ENCODE measurements at places on chromosomes 1 and 21.

GRCh38 chr21:42614811-42615351 lies 38.5 kb upstream of the PDE9A start:
- peak; percentile 81 for DNase-seq

- DNase-seq: no peak
These were observed 8.6 kb upstream of the RCAN1 start for GRCh38 chr21:34623516-34623915.

DNA sequence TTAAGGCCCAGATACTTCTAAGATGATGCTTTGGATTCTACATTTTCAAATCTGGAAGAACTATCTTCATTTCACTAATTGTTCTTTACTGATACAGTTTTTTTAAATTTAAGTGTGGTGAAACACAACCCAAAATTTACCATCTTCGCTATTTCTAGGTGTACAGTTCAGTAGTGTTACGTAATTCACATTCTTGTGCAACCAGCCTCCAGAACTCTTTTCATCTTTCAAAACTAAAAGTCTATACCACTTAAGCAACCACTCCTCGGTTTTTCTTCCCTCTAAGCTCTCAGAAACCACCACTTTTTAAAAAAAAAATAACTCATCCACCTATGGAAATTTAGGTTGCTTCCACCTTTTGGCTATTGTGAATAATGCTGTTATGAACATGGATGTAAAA lies 220.7 kb downstream of the PDE4B start:
- DNase-seq: no peak

- no peak for DNase-seq
These were observed 237.5 kb downstream of the TTLL7 start for GRCh38 chr1:83761167-83762038.

- no peak for DNase-seq
These were observed 4.4 kb upstream of the ADAMTS1 start for GRCh38 chr21:26849428-26850115.

GRCh38 chr1:111709986-111710385 lies 29.2 kb downstream of the INKA2 start:
- no peak for DNase-seq

- DNase-seq: no peak
These were observed 27.8 kb downstream of the PSEN2 start for GRCh38 chr1:226898246-226898645.

DNA sequence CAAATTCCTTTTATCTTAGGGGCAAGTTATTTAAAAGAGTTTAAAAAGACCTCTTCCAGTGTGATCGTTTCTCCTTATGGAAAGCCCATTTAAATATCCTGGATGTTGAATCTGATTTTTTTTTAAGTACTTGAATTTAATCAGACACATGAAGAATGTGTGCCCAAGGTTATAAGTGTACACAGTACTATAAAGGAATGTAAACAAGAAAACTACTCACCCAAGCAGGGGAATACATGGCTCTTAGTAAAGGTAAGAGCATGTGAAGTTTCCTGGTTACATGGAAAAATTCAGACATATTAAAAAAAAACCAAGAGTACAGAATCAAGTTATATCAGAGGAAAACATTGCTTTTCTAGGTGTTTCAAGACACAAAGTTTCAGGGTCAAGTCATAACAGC lies 546.9 kb downstream of the MATN1 start:
- no peak for DNase-seq

GRCh38 chr1:178028841-178029481 lies 59.1 kb upstream of the SEC16B start:
- DNase-seq: no peak

GRCh38 chr1:93571623-93572310 lies 109.9 kb downstream of the BCAR3 start:
- no peak for DNase-seq

DNA sequence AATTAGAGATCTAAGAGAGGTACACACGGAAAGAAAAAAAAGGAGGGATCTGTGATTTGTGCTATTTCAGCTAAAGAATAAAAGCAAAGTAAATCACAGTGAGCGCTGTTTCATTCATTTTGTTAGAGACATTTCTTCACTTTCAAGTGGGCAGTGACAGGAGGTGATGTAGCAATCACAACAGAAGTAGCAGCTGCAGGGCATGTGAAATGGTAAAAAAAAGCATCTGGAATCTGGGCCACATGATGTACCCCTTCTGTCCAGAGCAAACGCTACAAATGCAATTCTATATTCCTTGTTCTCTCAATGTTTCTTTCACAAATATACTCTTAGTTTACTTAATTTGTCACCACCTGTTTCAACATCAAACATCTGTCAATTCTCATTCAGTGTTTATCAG lies 786.5 kb downstream of the LRRIQ3 start:
- DNase-seq: no peak

DNA sequence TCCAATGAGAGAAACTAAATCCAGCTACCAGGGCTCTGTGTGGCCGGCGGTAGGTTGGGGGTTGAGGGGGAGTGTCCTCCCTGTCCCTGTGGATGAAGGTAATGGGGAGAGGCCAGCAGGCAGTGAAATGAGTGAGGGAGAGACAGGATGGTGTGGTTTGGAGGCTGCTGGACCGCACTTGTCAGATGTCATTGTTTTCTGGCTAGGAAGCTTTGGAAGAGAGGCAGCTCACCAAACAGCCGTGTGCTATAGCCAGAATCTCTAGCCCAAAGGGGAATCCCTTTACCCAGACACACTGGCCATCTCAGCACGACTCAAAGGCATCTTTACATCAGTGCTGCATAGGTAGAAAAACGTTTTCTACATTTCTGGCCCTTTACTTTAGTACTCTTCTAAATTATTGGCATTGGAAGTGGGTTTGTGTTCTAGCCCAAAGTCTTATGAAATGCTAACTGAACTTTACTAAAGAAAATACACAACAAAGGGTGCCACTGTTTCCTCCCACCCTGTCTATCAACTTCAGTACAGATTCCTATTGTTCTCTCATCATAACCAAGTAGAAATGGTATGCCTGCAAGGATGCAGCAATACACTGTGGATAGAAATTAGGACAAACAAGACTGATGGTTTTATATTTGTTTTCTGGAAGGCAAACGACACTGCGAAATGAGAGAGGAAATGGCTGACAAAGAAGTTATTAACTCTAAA lies 95.9 kb upstream of the COA6 start:
- DNase-seq: no peak

DNA sequence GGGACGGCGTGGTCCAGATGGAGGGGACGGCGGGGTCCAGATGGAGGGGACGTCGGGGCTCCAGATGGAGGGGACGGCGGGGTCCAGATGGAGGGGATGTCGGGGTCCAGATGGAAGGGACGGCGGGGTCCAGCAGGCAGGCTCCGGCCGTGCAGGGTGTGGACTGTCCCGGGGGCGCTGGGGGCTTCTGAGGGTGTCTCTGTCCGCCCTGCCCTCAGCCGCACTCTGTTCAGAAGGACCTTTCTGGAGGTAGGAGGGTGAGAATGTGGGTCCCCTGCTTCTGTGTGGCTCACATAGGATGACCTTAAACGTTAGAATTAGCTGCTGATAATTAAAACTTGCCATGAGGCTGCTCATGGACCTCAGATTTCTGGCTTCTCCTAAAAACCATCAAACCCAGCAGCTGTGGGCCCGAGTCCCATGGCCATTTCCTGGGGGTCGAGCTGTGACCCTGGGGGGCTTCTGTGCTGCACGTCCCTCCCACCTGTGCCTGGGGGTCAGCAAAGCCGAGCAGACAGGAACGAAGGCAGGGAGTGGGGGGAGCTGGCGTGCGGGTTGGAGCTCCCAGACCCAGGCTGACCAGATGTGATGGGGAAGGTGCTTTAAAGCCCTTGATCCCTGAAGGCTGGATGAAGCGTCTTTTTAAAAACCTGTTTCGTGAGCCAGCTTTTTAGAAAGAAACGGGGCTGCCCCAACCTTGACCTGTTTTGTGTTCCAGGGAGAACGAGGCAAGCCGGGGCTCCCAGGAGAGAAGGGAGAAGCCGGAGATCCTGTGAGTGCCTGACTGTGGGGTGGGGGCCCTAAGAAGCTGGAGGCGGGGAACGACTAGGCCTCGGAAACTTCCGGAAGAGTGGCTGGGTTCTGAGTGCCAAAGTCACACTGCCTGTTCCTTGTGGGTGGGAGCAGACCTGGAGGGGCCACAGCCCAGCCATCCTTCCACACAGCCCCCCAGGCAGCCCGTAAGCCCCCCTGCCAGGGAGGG lies 7.1 kb downstream of the COL6A1 start:
- DNase-seq: peak; percentile 50

GRCh38 chr1:77536813-77537212 lies 145.6 kb downstream of the ZZZ3 start:
- no peak for DNase-seq

GRCh38 chr1:203090421-203091198 lies 4.8 kb upstream of the MYOG start:
- no peak for DNase-seq

GRCh38 chr1:46485564-46486431 lies 3.8 kb upstream of the DMBX1 start:
- no peak for DNase-seq

GRCh38 chr1:230083746-230084407 lies 16.8 kb downstream of the GALNT2 start:
- no peak for DNase-seq

DNA sequence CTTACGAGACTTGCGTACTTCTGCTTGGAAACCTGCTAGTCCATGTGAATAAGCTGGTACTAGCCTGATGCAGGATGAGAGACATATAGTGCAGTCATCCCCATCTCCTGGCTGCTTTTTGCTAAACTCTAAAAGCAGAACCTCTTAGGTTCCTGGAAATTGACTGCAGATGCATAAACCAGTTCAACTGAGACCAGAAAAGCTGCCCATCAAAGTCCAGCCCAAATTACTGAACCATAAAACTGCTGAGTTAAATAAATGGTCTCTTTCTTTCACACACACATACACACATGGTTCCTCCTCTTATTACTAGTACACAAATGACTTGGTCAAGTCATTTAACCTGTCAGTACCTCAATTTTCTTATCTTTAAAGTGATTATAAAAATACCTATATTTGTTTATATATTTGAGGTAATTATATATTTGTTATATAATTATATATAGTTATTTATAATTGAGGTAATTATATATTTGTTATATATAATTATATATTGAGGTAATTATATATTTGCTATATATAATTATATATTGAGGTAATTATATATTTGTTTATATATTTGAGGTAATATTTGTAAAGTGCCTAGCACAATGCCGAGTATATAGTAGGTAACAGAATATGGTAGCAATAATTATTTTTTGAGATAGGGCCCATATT lies 25.2 kb upstream of the RABGAP1L start:
- DNase-seq: no peak

- DNase-seq: peak; percentile 43
These were observed 44.7 kb downstream of the TNNT2 start for GRCh38 chr1:201332616-201333335.

GRCh38 chr1:78676347-78676982 lies 26.8 kb downstream of the IFI44 start:
- DNase-seq: no peak

DNA sequence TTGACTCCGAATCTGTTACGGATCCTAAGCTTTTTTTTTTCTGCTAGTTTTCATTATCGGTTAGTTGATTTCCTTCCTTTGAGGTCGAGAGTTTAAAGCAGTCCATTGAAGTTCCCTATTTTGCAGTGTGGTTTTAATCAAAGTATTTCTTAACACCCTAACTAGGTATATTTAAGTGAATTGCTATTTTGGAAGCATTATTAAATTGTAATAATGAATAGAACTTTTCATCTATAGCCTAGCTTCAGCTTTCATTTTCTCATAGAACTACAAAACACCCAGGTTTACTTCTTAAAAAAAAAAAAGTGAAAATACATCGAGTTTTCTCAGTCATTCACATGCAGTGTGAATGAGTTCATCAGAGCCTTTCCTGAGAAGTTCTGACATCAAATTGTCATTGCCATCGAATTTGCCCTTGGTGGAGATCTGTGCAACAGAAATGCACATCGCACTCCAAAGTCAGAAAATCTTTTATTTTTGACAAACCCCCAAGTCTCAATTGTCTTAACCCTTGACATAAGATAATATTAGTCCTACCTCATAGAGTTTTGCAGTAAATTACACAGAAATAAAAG lies 1.1 kb upstream of the LBR start:
- DNase-seq: no peak

GRCh38 chr1:1371364-1371745 lies 3.7 kb downstream of the AURKAIP1 start:
- no peak for DNase-seq

DNA sequence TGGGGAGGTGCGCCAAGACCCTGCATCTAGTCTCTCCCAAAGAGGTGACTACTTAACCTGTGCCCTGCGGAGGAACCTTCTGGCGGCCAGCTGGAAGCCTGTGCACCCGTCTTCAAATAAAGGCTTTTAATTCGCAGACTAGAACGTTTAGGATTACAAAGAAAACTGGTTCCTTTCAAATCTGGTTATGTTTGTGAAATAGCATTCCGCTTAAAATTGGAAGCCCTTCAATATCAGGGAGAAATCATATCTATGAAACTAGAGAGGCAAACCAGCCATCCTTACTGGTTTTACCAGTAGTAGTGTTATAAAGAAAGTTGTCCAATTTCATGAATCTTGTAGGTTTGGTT lies 250.8 kb downstream of the FAM72C start:
- no peak for DNase-seq

- DNase-seq: no peak
These were observed 130.4 kb upstream of the ETS2 start for GRCh38 chr21:38675182-38675824.

DNA sequence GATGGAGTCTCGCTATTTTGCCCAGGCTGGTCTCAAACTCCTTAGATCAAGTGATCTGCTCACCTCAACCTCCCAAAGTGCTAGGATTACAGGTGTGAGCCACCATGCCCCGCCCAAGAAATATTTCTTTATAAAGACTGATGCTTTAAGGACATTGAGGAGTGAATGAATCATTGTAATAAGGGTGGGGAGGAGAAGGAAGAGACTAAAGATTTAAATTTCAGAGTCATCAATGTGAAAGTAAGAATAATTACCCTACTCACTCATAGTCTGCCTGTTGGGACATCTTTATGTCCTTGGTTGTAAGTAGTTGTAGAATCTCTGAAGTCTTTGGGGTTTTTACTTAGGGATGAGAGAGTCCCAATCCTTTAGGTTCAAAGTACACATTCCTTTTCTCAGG lies 7.3 kb downstream of the KDM1A start:
- DNase-seq: no peak

DNA sequence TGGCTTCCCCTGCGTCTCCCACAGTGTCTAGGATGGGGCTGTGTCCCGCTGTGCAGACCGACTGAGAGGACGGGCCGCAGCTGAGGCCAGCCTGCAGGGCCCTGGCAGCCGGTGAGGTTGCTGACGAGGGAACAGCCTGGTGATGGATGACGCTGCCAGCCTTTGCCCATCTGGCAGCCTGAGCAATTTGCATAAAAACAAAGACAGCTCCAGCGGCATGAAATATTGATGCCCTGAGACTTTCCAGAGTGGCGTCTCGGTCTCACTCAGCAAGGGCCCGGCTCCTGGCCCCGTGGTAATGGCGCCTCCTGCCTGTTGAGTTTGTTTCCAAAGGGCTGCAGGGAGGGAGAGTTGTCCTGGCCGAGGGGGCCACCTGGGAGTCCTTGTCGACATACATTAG lies 19.1 kb upstream of the KCNA10 start:
- DNase-seq: no peak

DNA sequence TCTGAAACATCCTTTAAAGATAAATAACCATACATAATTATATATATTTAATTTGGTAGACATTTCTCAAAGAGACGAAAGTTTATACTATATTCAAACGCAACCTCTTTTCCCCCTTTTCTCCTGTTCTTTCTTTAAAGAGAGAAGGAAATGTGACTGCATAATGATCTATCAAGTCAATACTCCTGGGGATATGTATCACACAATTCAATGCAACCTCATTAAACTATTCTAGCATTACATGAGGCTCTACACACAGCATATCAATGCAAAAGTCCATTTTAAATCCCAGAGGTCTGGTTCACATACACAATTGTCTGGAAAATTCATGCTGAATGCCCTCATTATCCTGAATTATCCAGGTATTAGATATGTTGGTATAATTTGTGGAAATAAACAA lies 330.7 kb downstream of the LMX1A start:
- no peak for DNase-seq
